ENCODE measurements at places on chromosomes 7 and 10.
A peak's percentile ranks its signal among the peaks of the same experiment; 100 is the strongest.

- DNase-seq, result peak; percentile 99
Observed at GRCh38 chr7:2109936-2110609, 122.7 kb downstream of the MAD1L1 start.

- no peak for DNase-seq
Observed at GRCh38 chr10:104777086-104777799, 136.2 kb downstream of the SORCS3 start.

- DNase-seq, result no peak
Observed at GRCh38 chr10:126687121-126687606, 16.7 kb upstream of the C10orf90 start.

DNA sequence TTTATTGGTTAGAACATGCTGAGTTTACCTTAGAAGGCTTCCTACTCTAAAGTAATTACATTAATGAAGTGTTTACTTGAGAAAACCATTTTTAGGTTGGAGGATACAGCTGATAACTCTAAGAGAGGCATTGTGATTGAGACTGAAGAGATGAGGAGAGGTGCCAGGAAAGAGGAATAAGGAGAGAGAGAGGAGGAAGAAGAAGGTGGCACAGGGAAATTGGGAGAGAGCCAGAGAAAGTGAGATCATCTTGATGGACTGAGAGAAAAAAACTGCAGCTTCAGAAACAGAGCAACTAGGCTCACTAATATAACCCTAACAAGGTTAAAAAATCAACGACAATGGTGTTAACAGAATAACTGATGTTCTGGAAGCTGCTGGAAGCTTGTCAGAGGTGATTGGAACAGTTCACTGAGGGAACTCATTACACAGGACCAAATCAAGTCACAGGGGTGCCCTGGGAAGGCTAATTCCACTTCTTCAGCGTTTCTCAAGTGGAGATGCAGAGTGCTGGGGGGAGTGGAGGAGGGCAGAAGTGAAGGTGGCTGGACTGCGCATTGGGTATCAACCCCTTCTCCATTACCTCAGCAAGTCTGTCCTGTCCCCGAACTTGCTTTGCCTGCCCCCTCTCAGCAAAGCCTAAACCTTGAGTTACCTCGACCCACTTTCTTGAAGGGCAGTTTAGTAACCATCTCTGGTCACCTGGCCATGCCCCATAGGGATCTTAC is 6.9 kb upstream of the SORBS1 start:
- DNase-seq, result no peak

DNA sequence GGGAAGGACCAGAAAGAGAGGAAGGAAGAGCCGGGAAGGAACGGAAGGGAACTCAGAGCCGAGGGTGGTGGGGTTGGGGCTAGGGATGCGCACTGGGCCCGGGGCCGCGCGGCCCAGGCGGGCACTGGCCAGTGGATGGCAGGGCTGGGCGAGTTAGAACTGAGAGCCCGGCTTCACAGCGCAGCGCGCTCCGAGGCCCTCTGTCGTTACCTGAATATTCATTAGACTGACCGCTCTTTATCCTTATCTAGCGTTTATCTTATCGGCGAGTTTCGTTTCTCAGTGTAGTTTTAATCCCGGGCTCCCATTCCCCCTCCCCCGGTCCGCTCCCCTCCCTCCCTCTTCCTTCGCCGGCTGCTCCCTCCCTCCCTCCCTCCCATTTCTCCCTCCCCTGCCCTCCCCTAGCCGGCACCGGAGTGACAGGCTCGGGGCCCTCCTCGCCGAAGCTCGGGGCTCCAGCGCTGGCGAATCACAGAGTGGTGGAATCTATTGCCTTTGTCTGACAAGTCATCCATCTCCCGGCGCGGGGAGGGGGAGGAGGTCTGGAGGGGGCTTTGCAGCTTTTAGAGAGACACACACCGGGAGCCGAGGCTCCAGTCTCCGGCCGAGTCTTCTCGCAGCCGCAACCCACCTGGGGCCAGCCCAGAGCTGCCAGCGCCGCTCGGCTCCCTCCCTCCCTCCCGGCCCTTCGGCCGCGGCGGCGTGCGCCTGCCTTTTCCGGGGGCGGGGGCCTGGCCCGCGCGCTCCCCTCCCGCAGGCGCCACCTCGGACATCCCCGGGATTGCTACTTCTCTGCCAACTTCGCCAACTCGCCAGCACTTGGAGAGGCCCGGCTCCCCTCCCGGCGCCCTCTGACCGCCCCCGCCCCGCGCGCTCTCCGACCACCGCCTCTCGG is at the start of gene PAX2:
Gene PAX2 (plus strand): TSS at position 596 of the 895 bp plus-strand sequence. CDS start 679 bp downstream, outside the sequence.
- no peak for DNase-seq

DNA sequence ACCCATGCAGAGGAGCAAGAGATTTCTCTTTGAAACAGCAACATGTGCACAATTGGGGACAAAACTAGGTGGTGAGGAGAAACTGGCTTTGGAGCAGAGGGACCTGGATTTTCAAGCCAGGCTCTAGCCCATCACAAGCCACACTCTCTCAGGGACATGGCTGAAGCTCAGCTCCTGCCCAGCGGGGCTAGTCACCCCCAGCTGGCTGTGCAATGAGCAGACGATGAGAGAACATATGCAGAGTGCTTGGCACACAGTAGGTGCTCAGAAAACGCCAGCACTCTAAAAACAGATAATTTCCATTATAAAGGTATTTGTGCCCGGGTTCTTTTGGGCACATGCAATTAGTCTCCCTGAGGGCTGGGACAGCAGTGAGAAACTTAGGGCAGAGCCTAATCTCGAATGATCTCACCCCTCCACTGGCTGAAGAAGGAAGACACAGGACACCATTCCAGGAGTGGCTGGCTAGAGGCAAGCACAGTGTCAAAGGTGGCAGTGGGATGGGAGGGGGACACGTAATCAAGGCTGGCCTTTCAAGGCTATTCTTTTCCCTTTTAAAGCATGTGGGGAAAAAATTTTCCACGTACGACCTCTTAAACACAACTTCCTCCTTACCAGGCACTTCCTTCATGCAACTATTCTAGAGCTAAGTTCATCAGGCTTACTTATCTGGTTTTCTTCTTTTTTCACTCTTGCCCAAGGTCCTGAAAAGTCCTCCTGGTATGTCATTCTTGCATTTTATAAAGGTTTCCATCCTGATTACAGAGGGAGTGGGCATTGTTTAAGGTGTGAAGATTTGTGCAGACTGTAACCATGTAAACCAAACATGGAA is 15.1 kb downstream of the FAM53B start:
- DNase-seq, result no peak

DNA sequence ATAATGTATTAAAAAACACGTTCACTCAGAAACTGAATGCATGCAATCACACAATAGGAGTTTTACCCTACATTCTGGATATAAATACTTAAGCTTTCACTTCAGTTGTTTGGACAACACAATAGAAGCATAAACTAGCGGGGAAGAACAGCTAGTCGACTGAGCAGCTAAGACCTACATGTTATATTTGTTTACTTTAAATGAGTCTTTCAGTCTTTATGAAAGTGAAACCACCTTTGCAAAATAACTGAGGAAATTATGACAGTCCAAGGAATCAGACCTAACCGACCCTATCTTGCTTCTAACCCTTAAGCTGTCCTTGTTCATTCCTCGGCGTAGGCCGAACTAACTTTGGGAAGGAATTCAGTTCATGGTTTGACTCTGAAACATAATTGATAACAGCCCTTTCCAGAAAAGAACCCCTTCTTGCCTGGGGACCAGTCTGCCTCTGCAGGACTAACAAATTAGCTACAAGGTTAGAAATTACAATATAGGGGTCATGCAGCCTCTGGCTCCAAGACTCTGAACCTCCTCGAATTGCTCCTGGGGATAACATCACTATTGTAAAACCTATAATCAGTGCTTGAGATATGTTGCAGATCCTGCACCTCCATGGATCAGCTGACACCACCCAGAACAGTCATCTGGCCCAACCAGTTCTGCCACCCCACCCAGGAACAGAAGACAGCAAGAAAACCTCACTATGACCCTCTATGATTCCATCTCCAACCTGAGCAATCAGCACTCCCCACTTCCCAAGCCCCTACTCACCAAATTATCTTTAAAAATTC is 185.1 kb upstream of the KLF6 start:
- DNase-seq, result no peak

DNA sequence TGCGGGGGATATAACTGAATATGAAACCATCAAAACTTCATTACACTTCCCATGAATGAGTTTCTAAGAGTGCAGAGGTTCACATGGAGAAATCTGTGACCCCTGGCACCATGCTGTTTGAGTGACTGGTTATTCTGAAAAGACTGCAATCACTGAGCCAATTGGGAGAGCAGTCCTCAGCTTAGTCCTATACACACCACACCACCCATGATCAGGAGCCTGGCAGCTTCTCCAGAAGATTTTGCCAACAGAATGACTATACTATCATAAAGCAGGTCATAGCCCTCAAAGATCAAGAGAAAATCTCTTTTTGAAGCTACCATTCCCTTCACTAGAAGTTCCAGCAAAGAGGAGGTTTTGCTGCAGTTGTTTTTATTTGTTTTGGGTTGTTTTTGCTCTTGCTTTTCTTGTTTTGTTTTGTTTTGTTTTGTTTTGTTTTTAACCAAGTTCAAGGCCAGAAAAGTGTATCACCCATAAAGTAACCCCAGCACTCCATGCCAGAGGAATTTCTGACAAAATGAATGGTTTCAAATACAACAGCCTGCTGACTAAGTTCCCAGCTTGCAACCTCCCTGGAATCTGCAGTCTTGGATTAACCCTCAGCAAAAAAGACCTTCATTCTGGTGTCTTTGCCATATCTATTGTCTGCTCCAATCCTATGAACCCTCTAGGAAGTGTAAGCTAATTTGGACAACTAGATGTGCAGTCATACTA is 19.7 kb upstream of the HGF start:
- DNase-seq, result no peak

- DNase-seq, result peak; percentile 40
Observed at GRCh38 chr10:14023673-14024328, 306.9 kb downstream of the FRMD4A start.

DNA sequence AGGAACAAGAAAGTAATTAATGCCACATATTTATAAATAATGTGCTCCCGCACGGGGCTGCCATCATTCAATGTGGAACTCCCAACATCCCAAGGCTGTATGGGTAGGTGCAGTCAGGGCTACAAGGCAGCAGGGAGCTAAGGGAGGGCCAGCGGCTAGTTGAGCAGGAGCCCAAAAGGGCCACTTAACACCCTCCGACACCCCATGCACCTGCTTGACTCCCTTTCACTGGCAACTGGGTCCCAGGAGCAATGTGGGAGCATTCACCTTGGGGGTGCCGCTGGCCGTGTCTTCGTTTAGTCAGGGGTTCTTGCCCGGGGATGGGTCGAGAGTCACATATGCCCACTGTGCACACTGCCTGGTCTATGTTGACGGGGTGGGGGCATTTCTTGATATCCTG is 27.9 kb downstream of the SCART1 start:
- DNase-seq, result no peak

GRCh38 chr7:132771301-132771730 is 195.0 kb upstream of the PLXNA4 start:
- DNase-seq, result no peak

GRCh38 chr7:46386428-46387399 is 465.6 kb upstream of the IGFBP3 start:
- DNase-seq, result peak; percentile 19

DNA sequence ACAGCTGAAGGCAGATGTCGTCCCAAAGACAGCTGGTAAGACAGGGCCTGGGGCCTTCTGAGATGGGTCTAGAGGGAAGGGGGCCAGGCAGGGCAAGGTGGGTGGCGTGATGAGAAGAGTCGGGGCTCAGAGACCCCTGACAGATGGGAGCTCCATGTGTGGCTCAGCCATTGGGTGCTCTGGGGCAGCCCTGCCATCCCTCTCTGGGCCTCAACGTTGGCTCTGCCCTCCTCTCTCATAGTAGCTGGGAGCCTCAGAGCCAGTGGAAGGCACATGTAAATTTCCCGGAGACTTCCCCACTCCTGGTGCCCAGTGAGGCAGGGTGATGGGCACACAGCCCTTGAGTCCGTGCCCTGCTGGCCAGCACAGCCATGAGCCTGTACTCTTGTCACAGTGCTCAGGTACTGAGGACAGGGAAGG is 1.8 kb downstream of the PPIF start:
- DNase-seq, result no peak

DNA sequence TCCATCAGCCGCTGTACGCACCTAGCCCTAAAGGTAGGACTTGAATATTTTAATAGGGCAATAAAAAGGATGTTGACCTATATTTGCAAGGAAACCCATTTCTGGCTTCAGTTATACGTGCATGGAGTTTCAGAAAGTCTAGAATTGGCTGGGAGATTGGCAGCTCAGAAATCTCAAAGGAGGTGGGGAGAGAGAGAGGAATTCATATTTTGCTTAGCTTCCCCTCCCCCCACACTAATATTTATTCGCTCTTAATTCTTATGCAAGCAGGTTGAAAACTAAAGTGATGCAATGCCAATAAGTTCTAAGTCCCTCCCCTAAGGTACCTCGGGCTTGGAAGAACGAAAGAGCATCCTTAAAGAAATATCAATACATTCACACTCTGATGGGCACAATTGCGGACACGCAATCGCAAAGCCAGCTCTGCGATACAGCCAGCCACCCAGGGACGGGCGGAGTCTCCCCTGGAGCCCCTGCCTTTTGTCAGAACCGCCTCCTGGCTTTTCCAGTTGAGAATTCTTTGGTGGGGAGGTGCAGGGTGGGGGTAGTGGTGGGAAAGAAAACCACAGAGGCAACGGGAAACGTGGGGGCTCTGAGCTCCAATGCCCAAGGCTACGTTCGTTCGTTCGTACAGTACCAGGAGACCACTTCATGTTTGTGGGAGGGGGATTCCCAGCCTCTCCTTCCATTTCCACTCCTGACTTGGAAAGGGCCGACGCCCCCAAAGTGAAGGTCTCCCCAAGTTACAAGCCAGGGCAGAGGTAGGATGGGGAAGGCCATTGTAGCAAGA is 1.3 kb downstream of the SHH start:
- no peak for DNase-seq

DNA sequence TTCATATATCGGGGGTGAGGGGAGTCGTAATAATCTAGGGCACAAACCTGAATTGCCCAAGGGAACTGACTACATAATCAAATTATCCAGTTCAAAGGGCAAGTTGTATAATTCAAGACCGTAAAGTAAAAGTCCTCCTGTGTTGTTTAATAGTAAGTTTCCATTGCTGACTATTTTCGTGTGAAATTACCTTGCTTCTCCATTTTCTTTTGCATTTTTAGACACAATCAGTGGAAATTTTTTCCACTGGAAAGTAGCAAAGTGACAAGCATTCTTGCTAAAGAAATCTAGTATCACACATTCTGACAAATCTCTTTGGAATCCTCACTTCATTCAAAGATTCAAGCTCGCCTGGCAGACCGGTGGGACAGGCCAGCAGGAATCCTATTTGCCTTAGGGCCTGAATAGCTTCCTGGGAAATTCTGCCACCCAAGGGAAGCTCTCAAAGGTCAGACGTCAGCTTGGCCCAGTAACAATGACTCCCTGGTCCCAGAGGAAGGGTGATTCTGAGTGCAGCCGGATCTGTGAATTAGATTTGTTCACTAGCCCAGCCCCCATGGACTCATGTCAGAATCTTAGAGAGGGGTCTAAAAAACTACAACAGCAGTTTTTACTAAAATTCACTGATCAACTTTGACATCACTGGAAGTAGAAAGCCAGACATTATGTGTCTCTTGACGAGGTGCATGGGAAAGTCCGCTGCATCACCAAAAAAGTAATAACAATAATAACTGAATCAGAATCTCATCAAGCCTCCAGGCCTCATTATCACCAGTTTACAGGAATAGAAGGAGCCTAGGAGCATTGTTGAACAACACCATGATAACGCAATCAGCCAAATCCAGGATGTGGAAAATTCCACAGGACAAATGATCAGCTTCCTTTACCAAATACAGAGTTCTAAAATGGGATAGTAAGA is 161.0 kb downstream of the SKIDA1 start:
- peak; percentile 97 for DNase-seq

Measured in ELR (cell line).